ENCODE measurements at places on chromosomes 12 and 14. TPM values are rescaled to one million over a fixed set of nuclear protein-coding genes. Genes with fewer than 3 reads are reported as not detected.

SLC39A5 gene
- not detected for total RNA-seq

DNA sequence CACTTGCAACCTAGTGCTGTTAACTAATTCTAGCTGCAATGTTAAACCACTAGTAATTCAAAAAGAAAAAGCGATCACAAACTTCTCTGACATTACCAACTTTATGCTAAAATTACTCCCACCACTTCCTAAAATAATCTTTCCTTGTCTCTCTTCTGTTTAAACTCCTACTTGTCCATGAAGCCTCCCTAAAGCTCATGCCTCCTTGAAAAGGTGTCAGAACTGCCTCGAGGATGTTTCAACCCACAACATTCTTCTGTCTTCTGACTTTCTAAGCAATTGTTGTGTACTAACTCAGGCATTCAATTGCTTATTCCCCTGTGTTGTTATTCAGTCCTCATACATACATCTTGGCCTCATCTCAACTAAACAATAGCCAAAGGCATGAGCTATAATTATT is 5.9 kb downstream of the GNPTAB start:
- no peak for DNase-seq

ATF7IP gene
- 57.1 TPM for total RNA-seq

GRCh38 chr12:52358575-52359350 is 8.5 kb downstream of the KRT85 start:
- no peak for DNase-seq

MORN3 gene
- 0.11 TPM for total RNA-seq
